DMS 273 treated with DMSO at 0.1 percent for 48 hours (cell line): ENCODE measurements at places on chromosomes 3 and 15.

- no peak for DNase-seq
These were observed 62.0 kb upstream of the CSTA start for GRCh38 chr3:122263058-122263457.

DNA sequence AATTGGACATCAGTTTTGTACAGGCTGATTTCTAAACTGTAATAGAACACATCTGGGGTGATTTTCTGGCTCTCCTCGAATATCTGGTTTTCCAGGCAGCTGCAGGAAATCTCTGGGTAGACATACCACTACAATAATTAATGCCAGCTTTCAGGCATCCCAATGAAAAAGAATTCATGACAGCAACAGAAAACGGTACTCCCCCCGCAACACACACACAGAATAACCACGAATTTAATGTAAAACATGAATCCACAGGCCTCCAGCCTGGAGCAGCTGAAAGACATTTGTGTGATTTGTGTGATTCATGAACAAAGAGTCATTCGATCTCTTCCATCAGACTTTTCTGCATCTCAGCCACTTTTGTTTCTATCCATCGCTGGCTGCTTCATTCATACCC, 262.2 kb downstream of the MAGI1 start:
- no peak for DNase-seq

- DNase-seq: no peak
These were observed 318.0 kb upstream of the GBE1 start for GRCh38 chr3:82079335-82079890.

- DNase-seq: no peak
These were observed 382.6 kb downstream of the ROBO1 start for GRCh38 chr3:79385211-79385610.
